ENCODE measurements at places on chromosomes 1 and 21.

- DNase-seq = peak; percentile 38
Observed at GRCh38 chr1:207302618-207303393, 18.7 kb upstream of the CD55 start.

DNA sequence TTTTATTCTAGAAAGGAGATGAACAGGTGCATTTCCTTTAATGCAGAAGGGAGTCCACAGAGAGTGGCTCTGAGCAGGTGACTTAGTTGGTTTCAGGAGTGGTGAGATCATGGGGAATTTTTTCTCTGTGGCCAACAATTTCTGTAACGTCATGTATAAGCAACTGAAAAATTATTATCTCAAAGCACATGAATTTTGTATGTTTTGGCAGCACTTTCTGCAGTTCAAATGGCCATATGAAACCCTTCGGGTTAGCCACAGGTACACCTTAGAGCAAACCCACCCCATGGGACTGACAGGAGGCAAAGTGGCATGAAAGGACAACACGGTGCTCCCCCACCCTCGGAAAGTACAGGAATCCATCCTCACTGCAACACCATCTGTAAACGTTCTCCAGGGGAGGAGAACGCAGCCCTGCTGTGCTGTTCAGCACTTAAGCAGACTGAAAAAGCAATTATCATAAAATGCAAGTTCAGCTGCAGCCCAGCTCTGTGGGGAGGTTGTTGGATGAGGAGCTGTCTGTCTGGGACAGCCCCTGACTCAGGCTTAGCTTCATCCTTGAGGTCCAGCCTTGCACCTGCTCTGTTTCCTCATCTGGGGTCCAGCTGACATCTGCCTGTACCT, 55.8 kb upstream of the CLDN14 start:
- no peak for DNase-seq

DNA sequence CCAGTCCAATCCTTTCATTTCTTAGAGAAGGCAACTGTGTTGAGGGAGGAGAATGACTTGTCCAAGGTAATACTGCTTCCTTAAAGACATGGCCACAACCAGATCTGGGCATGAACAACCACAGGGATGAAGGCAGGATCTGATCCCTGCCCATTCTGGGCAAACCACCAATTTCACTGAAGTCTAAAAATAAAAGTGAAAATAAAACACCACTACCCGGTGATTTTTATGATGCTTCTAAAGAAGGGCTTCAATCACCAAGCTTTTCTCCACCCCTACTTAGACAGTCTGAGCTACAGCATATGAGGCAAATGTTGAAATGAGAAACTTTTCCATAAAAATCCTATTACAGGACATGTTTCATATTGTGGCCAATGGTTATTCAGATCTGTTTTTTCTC, 133.0 kb downstream of the PTPN14 start:
- DNase-seq = peak; percentile 48

DNA sequence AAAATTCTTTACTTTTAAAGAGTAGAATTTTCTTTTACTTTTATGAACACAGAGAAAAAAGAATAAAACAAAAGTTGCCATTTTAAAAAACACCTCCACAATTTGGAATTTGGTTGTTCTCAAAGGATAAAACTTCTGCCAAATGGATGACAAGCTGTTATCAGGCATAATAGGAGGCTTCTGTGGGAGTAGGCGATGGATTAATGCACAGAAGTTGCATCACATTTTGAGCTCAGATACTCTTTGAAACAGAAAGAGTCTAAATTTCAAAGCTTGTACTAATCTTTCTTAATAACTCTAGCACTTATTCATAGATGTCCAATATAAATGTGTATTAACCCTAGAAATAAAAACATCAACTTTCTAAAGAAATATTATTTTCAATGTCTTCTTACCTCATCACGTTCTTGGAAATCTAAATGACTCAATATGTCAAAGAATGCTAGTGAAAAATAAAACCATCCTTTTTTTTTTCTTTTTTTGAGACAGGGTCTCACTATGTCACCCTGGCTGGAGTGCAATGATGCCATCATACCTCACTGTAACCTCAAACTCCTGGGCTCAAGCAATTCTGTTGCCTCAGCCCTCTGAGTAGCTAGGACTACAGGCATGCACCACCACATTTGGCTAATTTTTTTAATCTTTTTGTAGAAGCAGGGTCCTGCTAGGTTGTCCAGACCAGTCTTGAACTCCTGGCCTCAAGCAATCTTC, 112.8 kb upstream of the USP25 start:
- peak; percentile 55 for DNase-seq

DNA sequence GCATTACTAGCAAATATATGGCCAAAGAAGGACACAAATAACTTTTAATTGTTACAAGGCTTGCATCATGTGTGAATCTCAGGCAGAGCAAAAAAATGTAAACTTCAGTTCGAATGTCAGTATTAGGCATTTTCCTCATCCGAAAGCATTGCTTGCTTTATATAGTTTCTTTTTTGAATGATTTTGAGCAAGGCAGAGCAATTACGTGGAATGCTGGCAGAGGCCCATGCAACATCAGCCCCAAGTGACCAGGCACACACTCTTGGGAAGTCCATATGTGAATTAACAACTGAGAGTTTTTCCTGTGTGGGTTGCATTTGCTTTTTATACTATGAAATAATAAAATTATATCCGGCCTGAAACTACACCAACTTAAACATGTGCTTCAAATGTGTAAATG, 274.8 kb downstream of the PTPRC start:
- peak; percentile 71 for DNase-seq

- peak; percentile 35 for DNase-seq
Observed at GRCh38 chr1:94050254-94050653, 70.7 kb downstream of the ABCA4 start.

- peak; percentile 82 for DNase-seq
Observed at GRCh38 chr1:96424877-96425276, 296.7 kb upstream of the PTBP2 start.

GRCh38 chr1:200073286-200073637, 45.8 kb downstream of the NR5A2 start:
- DNase-seq = no peak

DNA sequence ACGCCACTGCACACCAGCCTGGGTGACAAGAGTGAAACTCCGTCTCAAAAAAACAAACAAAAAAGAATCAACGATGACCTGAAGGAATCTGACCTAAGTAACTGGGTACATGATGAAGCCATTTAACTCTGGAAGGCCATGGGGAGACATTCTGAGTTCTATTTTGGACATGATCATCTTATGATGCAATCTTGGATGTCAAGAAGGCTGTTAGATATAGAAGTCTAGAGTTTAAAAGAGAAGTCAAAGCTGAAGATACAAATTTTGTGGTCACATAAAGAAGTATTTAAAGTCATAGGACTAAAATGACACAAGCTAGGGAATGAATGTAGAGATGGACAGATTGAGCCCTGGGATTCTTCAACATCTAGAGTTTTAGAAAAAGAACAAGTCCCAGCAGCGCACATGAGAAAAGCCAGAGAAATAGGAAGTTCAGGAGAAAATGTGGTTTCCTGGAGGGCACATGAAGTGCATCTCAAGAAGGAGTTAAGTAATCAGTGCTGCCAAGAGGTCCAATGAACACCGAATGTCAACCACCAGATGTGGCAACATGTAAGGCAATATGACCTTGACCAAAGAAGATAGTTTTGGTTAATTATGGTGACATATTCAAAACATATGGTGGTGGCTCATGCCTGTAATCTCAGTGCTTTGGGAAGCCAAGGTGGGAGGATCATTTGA, 26.8 kb downstream of the ELK4 start:
- DNase-seq = peak; percentile 21

GRCh38 chr1:57963581-57963980, 539.7 kb upstream of the DAB1 start:
- DNase-seq = no peak

DNA sequence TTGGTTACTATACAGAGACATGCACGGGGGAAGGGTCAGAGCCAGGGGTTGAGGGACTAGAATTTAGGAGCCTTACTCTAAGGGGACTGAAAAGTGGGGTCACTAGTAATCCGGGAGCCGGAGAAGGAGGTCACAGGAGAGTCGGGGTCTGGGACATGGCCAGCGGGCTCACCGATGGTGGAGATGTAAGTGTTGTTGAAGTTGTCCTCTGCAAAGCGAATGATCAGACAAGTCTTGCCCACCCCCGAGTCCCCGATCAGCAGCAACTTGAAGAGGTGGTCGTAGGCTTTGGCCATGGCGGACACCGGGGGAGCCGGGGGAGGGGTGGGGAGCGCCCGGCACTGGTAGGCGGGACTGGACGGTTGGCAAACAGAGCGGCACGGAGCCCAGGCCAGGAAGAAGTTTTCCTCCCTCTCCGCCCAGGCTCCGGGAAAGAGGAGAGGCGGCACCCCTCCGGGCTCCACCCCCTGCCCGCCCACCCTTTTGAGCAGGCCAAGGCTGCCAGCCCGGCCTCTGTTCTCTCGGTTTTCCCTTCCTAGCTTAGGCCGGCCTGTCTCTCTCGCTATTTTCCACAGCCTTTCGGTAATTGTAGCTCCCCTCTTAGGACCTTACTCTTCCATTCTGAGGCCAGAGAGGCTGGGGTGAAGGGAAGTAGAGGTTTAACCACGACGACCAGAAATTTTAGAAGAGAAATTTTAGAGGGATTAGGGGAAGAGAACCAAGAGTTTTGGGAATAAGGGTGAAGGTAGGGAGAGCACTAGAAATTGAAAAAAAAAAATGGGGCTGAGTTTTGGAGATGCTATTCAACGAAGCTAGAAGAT, at the start of gene RAB13:
Gene RAB13, minus strand, starts transcription at position 399 of the 821 bp plus-strand sequence. Its CDS starts 103 bp downstream, at position 296.
- peak; percentile 82 for DNase-seq

DNA sequence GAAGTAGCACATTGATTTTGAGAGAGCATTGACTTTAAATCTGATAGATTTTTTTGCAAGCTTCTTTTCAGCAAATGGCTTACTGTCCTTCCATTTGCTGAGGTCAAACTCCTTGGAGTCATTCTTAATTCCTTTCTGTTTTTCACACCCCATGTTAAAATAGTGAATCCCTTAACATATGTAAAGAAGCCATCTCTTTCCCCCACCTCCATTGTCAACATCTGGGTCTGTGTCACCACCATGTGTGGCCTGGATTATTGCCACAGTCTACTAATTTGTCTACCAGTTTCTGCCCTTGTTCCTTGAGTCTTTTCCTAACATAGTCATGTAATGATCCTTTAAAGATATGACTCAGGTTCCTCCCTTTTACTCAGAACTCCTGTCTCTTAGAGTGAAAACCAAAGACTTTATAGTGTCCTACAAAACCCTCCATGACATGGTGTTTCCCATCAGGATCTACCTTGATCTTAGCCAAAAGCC, 104.7 kb downstream of the ST6GALNAC3 start:
- no peak for DNase-seq

GRCh38 chr1:182600036-182600713, 4.0 kb downstream of the RGS16 start:
- DNase-seq = no peak

DNA sequence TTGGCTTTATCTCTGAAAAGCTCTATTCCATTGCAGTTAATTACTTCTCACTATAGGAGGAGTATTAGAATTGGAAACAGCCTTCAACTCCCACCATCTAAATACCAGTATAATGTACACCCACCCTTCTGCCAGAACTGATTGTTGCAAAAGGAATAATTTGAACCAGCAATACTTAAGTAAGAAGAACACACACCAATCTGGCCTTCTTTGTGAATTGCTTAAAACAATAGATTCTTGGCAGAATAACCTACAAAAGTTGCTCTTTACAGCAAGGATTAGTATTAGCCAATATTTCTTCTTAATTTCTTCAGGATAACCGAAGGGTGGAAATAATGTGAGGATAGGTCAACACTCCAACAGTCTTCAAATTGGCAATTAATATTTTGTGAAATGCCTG, 54.9 kb upstream of the ADAMTS5 start:
- no peak for DNase-seq

GRCh38 chr1:96840396-96840795, 118.8 kb downstream of the PTBP2 start:
- DNase-seq = no peak

GRCh38 chr1:230317823-230318819, 108.0 kb downstream of the PGBD5 start:
- DNase-seq = no peak

DNA sequence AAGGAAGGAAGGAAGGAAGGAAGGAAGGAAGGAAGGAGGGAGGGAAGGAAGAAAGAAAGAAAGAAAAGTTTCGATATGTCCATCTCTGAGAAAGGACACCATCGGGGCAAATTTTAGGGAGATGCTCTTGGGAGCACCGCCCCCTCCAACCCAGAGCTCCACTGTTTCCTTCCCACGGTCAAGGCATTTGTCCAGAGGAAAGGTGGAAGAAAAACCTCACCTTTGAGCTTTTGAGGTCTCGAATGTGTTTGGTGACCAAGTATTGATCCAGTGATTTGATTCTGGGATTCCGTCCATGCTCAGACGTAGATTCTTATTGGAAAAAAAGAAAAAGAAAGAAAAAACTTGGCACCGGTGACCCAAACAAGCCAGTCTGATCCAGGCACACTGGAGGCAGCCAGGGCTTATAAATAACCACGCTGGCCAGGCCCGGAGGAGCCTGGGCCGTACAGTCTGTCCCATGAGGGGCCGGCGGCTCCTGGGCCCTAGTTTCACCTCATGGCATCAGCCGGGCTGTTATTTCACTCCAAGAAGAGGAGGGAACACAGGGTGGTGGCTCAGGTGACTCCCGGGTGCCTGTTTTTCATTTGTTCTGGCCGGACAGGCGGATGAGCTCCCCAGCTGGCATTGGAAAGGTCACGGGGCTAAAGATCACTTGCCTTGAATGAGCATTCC, 36.1 kb upstream of the SLC25A33 start:
- no peak for DNase-seq

DNA sequence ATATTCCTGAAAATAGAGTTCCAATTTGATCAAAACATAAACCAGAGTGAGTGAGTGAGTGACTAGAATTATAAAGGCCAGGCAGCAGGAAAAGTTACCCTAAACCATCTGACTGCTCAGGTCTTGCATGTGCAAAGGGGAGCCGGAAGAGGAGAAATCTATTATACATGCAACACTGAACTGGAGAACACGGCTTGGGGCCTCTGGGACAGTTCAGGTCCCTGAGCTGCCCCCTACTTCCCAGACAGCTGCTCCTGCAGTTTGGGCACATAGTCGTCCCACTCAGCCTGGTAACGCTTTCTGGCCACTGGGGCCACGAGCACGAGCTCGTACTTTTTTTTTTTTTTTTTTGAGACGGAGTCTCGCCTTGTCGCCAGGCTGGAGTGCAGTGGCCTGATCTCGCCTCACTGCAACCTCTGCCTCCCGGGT, 40.1 kb downstream of the PTPRC start:
- no peak for DNase-seq

DNA sequence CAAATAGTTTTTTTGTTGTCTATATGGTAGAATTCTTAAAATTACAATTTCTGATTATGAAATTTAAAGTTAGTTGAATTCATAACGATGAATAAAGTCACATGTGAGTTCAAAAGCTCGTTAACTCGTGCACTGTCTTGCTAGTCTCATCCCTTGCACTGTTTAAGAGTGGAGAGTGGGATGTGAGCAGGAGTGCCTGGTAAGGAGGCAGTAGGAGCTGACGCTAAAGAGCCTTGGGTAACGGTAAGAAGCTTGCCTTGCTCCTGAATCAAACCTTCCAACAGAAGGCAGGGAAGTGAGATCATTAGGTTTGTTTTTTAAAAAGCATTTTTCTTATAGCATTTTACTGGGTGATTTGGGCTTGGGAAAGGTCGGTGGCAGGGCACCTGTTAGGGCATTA, 2.3 kb upstream of the FASLG start:
- DNase-seq = no peak

- DNase-seq = no peak
Observed at GRCh38 chr21:43270800-43271301, 102.0 kb downstream of the CRYAA start.
